ENCODE measurements at places on chromosomes 7 and 10.

GRCh38 chr7:116717137-116717536, 45.1 kb downstream of the MET start:
- DNase-seq = no peak

GRCh38 chr7:127928852-127929251, 102.4 kb downstream of the LRRC4 start:
- no peak for DNase-seq

DNA sequence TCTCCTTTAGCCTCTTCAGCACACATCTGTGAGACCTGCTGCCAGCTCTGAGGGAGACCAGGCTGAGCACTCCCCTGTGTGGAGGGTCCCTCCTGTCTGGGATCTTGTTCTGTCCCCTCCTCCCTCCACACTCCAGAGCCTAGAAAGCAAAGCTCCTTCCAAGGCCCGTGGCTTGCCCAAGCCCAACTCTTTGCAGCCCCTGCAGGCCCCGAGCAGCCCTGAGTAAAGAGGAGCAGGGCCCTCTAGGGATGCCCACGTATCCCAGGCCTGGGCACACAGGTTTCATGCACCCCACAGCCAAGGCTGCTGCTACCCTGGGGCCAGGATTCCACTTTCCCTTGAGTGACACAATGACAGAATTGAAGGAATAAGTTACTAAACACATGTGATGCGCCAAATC, 24.0 kb downstream of the COBL start:
- no peak for DNase-seq

GRCh38 chr10:50613150-50613549, 10.6 kb downstream of the SGMS1 start:
- DNase-seq = no peak

DNA sequence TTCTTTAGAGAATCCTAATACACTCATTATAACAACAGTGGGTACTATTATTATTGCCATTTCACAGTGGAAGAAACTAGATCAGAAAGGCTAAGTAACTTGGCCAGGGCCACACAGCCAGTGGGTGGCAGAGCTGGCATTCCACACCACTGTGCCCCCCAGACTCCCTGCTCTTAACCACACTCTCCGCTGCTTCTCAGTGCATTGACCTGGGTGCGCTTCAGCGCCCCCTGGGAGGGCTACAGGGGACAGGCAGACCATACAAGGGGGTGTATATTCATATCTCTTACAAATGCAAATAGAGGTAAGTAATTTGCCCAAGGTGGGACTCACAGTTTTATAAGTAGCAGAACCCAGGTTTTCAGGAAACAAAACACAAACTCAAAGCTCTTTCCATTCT, 77.0 kb upstream of the NMT2 start:
- DNase-seq = no peak

DNA sequence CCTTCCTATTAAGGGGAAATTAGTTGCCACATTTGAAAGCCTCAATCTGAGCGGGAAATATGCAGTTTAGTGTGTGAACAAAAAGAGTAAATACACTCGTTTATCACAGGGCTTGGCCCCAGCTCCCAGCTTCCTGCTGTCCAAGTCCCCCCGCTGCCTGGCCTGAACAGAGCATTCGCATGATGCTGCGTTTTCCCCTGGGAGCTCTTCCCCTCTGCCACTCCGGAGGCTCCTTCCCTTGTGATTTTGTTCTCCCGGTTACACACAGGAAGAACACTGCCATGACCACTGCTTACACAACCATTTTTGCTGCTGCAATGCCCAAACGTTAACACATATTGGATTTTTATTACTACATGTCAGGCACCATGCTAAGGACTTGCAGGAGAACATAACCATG, 120.7 kb upstream of the ADARB2 start:
- no peak for DNase-seq

- no peak for DNase-seq
These were observed 10.8 kb downstream of the NKX6-2 start for GRCh38 chr10:132774902-132775863.
